Placental epithelial cell (primary cell): ENCODE measurements at places on chromosomes 7 and 10. TPM values are rescaled to one million over a fixed set of nuclear protein-coding genes. Genes with fewer than 3 reads are reported as not detected.

ZNF804B gene
- total RNA-seq, result not detected in 2 replicates

ANKRD22 gene
- total RNA-seq, result not detected in 2 replicates

NUTM2E gene
- total RNA-seq, result 0.11 TPM in 1 of 2 replicates, not detected in the other

SLC18A3 gene
- total RNA-seq, result 44.6 and 59.7 TPM in 2 replicates

CYP2E1 gene
- 0.54 and 1.6 TPM in 2 replicates for total RNA-seq

UPP1 gene
- total RNA-seq, result 23.5 and 36.5 TPM in 2 replicates

CRHR2 gene
- total RNA-seq, result not detected in 2 replicates

EPO gene
- 0.22 and 0.39 TPM in 2 replicates for total RNA-seq
